ENCODE measurements at places on chromosomes 16 and 17.

GRCh38 chr16:64437706-64438324 is 684.0 kb downstream of the CDH11 start:
- no peak for DNase-seq

- no peak for DNase-seq
Measured at GRCh38 chr17:5804251-5804650, 219.9 kb upstream of the NLRP1 start.

GRCh38 chr17:80633207-80633606 is 88.6 kb downstream of the RPTOR start:
- DNase-seq = no peak

DNA sequence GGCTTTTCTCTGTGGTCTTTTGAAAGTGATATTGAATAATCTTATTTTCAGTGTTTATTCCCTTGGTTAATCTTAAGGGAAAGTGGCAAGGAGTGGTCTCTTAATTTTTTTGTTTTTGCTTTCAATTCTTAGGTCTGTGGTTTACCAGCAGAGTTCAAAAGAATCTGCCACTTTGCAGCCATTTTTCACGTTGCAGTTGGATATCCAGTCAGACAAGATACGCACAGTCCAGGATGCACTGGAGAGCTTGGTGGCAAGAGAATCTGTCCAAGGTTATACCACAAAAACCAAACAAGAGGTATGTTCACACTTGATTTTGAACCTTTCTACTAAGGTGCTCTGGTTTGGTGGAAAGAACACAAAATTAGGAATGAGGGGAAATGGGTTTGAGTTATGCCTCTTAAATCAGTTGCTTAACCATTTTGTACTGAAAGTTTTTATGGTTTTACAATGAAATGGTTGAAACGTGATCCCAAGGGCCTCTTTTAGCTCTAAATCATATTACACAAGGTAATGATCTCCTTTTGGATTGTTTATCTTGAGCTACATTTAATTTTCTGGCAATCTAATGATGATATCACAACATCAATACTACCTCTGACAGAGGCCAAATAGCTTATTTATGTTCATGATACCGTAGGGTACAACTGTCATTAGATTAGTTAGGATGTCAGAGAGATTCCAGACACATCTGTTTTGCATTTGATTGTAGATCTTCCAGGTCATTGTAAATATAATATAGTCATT is 51.6 kb upstream of the CRISPLD2 start:
- no peak for DNase-seq

DNA sequence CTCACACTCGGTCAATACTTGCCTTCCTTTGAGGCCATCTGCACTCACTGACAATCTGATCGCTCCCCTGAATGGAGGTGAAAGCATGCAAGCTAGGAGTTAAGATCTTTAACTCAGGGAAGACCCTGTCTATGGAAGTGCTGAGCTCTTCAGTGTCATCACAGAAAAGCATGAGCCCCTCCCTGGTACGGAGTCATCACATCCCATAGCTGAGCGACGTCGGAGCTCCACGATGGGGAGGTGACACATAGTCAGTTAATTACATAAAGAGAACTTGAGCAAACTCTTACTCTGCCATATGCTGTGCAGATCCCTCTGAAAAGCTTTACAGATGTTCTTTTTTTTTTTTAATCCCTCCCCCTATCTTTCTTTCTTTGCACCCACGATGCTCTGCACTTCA is 463.2 kb downstream of the WWOX start:
- no peak for DNase-seq
